ENCODE measurements at places on chromosomes 4 and X.

DNA sequence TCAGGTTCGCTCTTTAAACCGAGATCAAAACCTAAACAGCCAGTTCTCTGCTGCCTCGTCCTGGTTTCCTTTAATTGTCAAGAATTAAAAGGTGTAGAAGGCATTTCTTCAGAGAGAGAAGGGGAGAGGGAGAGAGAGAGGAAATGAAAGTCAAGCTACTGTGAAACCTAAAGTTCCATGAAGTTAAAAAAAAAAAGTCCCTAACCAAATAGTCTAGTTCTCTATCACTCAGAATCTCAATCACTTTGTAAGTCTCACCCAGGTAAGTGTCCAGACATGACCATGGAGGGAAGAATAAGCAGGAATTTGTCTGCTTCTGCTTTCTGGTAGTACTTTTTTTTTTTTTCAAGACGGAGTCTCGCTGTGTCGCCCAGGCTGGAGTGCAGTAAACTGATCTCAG is 18.8 kb upstream of the SMIM14 start:
- DNase-seq: no peak

GRCh38 chr4:80540349-80540748 is 204.8 kb downstream of the CFAP299 start:
- no peak for DNase-seq

DNA sequence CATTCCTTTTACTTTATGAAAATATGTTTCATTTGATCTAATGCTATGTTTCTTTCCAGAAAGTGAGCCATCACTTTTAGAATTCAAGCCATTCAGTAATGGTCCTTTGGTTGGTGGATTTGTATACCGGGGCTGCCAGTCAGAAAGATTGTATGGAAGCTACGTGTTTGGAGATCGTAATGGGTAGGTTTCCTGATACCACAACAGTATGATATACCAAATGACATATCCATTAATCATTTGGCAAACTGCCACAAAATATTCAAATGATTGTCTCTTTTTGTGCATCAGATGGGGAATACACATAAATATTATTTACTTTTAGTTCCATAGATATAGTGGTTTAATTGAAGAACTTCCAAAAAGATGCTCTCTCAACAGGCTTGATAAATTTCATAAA is 68.2 kb downstream of the HHIP start:
- DNase-seq: no peak

DNA sequence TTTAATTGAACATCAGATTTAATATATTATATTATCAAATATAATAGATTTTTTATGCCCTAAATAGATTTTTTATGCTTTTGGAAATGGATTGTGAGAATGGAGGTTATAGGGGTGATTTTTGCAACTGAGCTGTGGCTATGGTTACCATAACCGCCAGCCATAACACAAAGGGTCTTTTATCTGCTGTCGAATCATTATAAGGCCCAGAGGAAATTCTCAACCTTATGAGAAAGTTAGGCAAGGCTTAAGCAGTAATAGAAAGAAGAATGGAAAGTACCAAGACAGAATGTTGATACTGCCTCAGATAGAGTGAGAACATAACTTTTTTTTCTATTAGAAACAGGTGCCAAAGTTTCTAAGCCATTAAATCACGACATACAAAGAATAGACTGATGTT is 26.3 kb upstream of the CXCL6 start:
- DNase-seq: no peak

GRCh38 chrX:46244451-46244850 is 300.8 kb downstream of the ZNF674 start:
- DNase-seq: no peak

DNA sequence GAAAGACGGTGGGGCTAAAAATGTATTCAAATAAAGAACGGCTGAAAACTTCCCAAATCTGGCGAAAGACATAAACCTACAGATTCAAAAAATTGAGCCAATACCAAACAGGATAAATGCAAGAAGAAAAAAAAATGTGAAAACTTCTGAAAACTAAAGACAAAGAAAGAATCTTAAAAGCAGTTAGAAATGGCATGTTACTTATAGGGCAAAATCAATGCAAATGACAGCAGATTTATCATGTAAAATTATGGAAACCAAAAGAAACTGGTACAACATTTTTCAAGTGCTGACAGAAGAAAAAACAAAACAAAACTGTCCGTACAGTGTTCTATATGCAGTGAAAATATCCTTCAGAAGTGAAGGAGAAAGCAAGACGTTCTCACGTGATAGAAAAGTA is 239.0 kb downstream of the PDGFC start:
- DNase-seq: no peak

DNA sequence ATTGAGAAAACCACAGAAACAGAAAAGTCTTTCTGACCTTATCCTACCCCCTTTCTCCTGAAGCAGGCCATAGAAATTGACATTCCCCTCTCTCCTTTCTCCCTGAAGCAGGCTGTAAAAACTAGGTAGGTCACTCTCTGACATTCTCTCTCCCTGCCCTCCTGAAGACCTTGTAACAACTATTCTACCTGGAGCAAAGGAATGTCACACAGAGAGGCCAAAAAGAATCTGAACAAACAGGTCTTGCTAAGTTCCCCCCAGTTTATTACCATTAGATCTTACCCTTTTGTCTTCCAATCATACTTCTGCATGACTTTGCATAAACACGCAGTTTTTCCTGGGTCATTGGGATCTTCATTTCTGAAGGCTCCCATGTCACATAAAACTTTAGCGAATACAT is 198.3 kb upstream of the GYPA start:
- peak; percentile 62 for DNase-seq

DNA sequence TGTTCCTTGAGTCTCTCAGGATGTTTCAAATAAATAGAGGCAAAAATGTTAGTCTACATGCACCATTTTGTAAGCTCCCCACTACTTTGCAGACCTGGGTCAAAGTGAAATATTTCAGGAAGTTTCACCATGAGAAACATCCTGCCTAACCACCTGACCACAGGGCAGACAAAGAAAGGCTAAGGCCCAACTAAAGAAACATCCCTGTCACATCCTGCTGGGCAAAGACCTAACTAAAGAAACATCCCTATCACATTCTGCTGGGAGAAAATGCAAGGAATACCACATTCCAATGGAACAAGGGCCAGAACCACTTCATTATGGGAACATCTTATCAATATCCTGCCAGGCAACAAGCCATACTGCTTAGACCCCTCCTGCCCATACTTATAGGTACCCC is 1303.4 kb downstream of the TECRL start:
- DNase-seq: no peak

DNA sequence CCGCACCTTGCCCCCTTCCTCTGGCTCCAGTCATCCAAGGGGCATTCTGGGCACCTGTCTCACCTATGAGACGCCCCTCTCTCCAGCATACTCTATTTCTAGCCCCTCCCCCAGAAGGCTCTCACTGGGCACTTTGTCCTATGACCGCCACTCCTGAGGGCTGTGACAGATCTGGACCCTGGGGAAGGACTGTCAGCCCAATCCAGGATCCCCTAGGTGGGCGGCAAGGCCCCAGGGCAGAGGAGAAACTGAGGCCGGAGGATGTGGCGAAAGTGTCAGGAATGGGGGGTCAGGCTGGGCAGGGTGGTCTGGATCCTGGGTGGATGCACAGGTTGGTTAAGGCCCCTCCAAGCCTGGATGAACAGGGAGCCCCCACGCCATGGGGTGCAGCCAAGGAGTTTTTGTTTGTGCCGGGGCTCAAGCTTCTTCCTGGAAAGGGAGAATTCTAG is 16.2 kb upstream of the NAT8L start:
- peak; percentile 41 for DNase-seq

GRCh38 chr4:85707611-85708010 is 232.7 kb downstream of the ARHGAP24 start:
- DNase-seq: no peak

- DNase-seq: peak; percentile 96
Measured at GRCh38 chr4:124631760-124632159, 80.8 kb downstream of the ANKRD50 start.

DNA sequence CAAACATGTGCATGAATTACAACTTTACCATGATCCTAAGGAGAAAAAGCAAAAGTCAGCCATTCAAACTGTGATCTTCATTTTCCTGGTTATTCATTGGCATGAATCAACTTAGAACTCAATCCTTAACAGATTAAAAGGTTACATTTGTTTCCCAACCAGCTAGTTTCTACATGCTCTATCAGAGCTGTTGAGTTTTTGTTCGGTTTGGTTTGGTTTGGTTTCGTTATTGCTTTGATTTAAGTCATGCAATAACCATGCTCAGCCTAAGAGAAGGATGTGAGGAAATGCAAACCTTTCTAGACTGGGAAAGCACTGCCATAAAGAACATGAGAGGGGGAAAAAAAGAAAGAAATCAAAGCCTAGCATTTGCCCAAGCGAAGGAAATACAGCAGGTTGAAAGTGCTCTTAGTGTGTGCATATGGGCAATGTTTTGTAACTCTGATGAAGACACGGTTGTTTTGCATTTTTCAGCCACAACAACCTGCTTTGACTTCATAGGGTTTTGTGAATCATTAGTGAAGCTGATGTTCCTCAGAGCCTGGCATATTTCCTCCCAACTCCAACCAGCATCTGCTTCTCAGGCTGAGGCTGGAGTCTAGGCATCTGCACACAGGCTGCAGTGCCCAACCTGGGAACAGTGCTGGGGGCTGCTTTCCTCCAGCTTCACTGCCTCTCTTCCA is 234.3 kb downstream of the ZNF674 start:
- no peak for DNase-seq

GRCh38 chr4:7425591-7426468 is 8.9 kb downstream of the PSAPL1 start:
- DNase-seq: peak; percentile 39

GRCh38 chrX:136353526-136354093 is 52.8 kb downstream of the ADGRG4 start:
- DNase-seq: no peak

- DNase-seq: no peak
Measured at GRCh38 chrX:116342903-116343302, 93.5 kb upstream of the SLC6A14 start.

GRCh38 chrX:120401301-120401700 is 39.4 kb downstream of the ATP1B4 start:
- DNase-seq: no peak

Measured in islet precursor cell (in vitro differentiated cells).